ENCODE measurements at places on chromosomes 7 and 10.

- no peak for DNase-seq
Observed at GRCh38 chr7:112232212-112232978, 25.9 kb downstream of the ZNF277 start.

DNA sequence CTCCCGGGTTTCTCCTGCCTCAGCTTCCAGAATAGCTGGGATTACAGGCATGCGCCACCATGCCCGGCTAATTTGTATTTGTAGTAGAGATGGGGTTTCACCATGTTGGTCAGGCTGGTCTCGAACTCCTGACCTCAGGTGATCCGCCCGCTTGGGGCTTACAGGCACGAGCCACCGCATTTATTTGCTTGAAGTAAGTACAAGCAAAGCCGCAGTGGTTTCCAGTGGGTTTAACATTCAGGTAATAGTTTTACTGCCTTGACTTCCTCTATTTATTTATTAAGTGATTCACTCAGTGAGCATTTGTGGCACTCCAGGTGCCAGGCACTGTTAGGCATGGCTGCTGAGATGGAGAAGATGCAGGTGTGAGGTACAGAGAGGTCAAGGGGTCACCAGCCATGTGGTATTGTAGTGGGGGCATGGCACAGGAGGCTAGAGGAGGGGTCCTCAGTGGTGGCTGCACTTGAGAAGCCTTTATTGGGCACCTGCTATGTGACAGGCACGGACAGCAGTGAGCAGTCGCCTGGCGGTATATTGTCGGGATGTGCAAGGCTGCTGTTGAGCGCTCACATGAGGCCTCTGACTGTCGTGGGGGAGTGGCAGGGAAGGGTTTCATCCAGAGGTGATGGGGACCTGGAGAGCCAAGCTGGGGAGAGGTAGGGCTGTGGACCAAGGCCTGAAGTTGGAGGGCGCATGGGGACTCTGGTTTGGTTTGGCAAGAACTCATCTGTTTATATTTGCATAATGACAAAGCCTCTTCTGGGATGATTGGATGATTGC is 54.9 kb downstream of the DOCK1 start:
- DNase-seq = no peak

- no peak for DNase-seq
Observed at GRCh38 chr7:141891336-141891735, 24.9 kb upstream of the OR9A4 start.

DNA sequence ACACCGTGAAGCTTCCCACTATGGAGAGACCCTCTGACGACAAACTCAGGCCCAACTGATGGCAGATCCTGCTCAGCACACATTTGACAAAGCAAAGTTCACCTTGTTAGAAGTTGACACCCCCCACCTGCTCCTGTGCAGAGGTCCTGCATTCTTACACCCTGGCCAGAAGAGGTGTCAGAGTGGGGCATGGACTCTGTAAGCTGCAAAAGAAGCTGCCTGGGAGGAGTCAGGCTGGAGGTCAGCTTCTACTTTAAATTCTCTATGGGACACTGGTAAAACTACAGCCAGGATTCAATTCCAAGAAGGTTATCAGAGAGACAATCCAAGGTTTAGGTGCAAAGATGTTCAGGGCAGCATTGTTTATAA is 20.0 kb upstream of the TNS3 start:
- no peak for DNase-seq

DNA sequence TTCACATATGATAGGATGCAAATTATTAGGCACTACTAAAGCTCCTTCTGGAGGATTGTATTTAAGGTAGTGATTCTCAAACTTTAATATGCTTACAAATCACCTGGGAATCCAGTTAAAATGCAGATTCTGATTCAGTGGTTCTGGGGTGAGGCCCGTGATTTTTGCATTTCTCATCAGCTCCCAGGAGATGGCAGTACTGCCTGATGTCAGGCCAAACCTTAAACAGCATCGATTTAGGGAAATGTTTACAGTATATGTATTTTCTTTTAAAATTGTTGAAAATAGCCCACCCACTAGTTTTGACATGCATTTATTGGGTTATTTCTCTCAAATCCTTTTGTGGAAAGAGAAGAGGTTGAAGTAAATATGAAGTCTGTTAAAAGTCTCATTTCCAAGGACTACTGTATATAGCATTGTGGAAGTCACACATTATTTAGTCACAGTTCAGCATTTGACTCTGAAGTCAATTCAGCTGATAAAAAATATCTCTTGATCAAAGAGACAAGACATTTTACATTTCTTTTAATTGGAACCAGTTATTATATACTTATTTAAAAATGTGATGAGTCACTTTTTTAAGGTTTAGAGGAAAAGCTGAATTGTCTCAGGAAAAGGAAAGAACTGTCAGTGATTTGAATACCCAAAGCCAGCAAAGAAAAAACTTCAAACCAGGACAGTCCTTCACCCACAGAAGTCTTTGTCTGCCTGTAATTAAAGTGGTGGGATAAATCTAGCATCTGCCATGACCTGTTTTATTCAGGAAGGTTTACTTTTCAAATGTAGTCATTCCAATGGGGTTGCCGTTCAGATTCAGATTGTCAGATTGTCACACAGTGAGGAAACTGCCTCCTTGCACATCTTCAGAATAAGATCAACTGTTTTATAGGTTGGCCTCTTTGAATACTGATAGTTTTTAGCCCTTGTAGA is 21.1 kb upstream of the HBP1 start:
- no peak for DNase-seq

GRCh38 chr7:155752756-155753445 is 59.4 kb downstream of the SHH start:
- DNase-seq = no peak

GRCh38 chr7:6071406-6071805 is 40.2 kb downstream of the ANKRD61 start:
- DNase-seq = no peak

- no peak for DNase-seq
Observed at GRCh38 chr7:148540041-148540738, 50.4 kb upstream of the C7orf33 start.

DNA sequence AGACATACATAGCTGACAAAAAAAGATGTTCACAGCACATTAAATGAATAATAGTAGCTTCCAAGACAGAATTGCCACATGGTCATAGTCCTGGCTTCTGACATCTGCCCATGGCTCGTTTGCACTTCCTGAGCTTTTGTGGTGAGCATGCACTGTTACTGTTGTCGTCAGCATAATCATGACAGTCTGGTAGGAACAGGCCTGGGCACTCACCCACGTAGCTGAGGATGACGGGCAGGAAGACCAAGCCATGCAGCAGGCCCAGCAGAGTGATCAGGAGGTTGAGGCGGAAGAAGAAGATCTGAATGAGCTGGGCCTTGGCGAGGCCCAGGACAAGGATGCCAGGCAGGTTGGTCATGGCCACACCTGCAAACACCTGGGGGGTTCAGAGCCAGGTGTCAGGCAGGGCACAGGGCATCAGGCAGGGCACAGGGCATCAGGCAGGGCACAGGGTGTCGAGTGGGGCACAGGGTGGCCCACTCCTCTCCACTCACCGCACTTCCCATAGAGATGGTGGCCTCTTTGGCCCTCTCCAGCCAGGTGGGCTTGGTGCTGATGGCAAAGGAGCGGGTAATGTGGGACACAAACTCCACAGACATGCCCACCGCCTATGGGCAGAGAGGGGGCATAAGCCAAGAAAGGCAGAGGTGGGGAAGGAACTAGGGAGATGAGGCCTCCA is 25.3 kb upstream of the NUDCD3 start:
- no peak for DNase-seq

- DNase-seq = no peak
Observed at GRCh38 chr10:102669206-102670064, 25.2 kb downstream of the TRIM8 start.

DNA sequence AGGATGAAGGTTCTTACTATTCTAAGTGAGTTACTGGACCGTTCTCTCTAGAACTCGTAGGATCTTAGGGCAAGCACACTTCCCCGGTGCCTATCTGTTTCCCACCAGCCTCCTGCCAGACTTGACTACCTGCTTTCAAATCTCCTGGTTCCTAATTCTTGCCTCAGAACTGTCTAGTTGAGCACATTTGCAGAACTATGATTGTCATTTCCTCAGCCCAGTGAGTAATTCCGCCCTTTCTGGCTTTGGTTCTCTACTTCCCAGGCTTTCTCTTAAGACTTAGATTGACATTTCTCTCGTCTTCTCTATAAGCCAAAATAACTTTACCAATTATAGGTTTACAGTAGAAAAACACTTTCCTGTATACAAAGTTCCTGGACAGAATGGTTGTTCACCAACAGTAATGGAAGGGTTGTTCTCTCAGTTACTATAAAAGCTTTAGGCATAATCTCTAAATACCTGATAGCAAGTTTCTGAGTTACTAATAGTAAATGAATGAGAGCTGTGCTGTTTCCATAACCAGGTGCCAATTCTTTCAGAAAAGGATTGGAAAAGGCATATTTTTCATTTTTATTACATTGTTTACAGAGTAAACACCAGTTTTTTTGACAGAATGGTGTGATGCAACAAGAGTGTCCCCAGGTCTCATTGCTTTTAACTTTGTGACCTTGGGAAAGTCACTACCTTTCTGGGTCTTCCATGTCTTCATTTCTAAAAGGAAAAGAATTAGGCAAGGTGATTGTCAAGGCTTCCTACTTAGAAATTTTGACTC is 41.1 kb downstream of the PLEKHA8 start:
- no peak for DNase-seq

DNA sequence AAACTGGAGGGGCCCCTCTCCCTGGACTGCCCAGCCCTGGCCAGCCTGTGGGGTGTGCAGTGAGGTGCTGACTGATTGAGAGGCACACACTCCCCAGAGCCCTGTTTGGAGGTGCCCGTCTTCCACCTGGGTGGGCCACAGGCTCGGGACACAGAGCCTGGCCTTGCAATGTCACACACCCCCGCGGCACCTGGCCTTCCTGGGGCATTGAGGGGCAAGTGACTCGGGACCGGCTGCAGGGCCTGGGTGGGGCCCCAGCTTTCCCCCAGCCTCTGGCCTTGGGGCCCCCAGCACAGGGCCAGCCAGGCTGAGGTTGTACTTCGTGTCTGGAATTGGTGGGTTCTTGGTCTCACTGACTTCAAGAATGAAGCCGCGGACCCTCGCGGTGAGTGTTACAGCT is 13.9 kb upstream of the NKX6-2 start:
- DNase-seq = no peak

DNA sequence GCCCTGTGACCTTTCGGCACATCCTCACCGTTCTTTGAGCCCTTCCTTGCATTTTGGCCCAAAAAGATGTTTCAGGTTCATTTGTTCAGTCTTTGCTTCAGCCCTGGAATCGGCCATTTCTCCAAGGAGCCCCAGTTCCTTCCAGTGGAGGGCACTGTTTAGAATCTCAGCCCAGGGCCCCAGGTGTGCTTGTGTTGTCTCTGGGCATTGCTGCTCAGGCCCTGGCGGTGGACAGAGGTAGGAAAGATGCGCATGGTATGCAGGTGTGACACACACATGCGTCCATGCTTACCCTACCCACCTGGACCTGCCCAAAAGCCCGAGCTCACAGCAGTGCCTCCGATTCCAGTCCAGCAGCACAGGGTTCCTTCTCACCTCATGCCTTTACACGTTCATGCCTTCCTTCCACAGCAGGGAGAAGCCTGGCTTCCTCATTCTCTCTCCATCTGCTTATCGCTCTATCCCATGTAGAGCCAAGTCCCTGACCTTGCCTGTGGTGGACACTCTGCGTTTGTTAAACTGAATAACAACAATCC is 70.6 kb downstream of the LHPP start:
- DNase-seq = no peak

GRCh38 chr7:129906700-129907099 is 46.1 kb downstream of the UBE2H start:
- no peak for DNase-seq

DNA sequence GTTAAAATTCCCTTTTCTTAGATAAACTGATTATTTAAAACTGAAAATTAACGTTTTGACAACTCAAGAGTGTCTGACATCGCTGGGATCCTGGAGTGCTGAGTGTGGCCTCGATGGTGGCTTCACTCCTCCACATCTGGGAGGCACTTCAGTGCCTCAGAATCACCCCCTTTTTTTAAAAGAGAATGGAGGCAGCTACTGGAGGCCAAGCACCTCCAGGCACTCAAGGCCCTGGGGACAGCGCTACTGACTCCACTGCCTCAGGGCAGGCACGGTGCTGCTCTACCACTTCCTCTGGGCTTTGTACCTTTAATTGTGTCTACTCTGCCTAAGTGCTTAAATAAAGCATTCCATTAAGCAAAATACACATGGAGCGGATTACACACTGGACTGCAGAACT is 27.2 kb upstream of the NCAPG2 start:
- DNase-seq = no peak

DNA sequence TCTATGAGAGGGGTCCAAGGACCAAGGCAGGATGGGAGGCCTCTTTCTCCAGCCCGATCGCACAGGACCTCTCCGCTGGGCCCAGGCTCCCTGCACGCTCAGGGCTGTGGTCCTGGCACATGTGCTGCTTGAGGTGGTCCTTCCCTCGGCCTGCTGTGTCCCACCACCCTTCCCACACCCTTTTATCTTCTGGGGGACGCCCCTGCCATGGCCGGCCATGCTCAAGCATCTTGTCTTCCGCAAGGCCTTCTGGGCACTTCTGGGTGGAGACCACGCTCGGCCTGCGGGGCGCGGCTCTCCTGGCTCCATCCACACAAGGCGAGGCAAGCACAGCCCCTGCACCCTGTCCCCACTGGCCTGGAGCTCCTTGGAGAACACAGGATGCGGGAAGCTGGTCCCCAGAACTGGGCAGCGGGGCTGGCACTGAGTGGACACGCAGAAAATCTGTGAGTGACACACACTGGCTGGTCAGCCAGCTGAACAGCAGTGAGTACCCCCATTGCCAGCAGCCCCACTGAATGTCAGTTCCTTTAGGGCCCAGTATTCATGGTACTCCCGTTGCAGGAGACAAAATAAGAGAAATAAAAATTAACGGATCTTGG is 115.9 kb downstream of the TCERG1L start:
- no peak for DNase-seq

DNA sequence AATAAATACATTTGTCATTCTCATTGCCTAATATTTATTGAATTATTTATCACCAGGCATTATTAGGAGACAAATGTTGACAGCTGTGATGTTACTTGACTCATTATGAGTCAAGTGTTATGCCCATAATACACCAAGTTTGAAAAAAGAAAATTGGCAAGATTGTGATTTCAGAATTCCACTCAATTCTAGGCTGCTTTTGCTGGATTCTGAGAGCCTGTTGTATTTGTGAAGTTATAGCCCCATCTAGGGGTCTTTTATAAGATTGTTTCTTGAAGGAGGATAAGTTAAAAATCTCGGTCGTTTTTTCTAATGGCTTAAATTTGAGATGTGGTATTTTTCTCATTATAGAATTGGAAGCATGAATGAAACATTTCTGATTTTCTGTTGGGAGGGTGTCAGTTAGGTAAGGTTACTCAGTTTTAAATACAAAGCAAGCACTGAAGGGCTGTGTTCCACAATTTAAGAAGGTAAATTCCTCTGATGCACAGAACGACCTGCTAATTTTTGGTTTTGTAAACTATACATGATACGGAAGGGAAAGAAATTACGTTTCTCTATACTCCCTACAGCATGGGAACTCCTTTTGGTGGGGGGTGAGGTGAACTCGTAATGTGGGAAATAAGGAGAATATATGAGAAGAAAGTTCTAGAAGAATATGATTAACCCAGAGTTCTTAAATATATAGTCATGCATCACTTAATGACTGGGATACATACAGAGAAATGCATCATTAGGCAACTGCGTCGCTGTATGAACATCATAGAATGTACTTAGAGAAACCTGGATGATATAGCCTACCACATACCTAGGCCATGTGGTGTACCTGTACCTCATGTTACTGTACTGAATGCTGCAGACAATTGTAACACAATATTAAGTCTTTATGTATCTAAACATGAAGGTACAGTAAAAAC is 2.6 kb downstream of the STK31 start:
- DNase-seq = no peak

- no peak for DNase-seq
Observed at GRCh38 chr10:35745617-35746403, 103.7 kb upstream of the FZD8 start.

- DNase-seq = no peak
Observed at GRCh38 chr7:27651702-27652101, 11.0 kb downstream of the HIBADH start.

Data from NCI-H524 treated with DMSO at 0.1 percent for 48 hours (cell line).